ENCODE measurements at places on chromosomes 2 and 18.

- DNase-seq, result no peak
Observed at GRCh38 chr2:113133704-113134598, 6.6 kb downstream of the IL1RN start.

DNA sequence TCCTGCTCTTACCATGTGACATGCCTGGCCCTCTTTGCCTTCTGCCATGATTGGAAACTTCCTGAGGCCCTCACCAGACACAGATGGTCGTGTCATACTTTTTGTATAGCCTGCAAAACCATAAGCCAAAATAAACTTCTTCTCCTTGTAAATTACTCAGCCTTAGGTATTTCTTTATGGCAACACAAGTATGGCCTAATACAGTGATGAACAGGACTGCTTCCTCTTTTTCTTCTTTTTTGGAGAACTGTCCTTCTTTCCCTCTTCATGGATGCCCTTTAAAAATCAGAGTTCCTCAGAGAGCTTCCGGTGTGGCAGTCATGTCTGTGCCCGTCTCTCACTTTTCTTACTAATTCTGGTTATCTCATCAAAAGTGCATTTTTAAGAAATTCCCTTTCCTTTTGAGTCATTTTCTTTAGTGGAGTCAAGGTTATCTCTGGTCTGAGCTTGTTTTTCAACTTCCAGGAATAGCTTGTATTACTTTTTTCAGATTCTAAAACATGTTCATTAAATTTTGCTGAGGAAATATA lies 9.2 kb upstream of the IL1A start:
- DNase-seq, result no peak

DNA sequence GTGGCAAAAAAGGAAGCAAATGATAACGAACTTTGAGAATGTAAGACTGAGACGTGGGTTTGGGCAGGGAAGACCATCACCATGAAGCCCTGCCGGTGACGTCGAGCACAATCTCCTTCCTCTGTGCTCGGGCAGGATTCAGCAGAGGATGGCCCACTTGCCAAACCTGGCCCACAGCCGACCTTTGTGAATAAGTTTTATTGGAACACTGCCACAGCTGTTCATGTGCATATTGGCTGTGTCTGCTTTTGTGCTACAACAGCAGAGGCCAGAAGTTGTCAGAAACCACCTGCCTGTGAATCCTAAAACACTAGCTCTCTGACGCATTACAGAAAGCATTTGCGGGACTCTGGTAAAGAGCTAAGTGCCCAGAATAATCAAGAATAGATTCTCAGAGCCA lies 223.9 kb downstream of the MYT1L start:
- DNase-seq, result no peak

- DNase-seq, result no peak
Observed at GRCh38 chr2:226121046-226121738, 678.4 kb downstream of the IRS1 start.

- DNase-seq, result no peak
Observed at GRCh38 chr2:9497017-9497416, 22.7 kb downstream of the IAH1 start.

GRCh38 chr2:236550701-236551465 lies 18.7 kb upstream of the ACKR3 start:
- no peak for DNase-seq

DNA sequence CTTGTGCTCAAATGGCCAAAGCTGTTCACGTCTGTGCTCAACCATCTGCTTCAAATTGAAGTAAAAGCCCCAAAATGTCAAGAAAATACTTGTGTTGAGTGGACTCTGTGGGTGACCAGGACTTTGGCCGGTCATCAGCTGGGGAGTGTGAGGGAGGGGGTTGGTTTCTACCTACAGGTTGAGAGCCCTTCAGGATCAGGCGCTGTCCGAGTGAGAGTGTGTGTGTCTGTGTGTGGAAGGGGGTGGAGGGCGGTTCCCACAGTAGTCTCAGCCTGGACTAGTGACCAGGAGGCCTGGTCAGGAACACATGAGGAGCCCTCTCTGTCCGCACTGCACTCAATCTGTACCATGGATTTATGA lies 34.2 kb downstream of the ATOH8 start:
- no peak for DNase-seq

- no peak for DNase-seq
Observed at GRCh38 chr2:128446049-128446873, 127.6 kb upstream of the HS6ST1 start.

DNA sequence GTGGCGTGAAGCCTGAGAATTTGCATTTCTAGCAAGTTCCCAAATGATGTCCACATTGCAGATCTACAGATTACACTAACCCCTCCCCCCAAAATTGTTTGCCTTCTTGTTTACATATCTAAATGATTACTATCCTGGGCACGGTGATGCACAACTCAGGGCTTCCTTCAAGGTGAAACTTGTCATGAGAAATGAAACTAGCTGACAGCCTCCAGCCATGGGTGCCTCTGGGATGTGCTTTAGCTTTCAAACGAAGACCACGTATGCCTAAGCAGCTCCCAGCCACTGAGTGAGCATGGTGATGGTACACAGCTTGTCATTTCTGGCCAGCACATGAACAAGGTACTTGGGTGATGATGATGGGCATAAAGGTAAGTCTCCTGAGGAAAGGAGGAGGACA lies 464.8 kb upstream of the DDX18 start:
- DNase-seq, result no peak

DNA sequence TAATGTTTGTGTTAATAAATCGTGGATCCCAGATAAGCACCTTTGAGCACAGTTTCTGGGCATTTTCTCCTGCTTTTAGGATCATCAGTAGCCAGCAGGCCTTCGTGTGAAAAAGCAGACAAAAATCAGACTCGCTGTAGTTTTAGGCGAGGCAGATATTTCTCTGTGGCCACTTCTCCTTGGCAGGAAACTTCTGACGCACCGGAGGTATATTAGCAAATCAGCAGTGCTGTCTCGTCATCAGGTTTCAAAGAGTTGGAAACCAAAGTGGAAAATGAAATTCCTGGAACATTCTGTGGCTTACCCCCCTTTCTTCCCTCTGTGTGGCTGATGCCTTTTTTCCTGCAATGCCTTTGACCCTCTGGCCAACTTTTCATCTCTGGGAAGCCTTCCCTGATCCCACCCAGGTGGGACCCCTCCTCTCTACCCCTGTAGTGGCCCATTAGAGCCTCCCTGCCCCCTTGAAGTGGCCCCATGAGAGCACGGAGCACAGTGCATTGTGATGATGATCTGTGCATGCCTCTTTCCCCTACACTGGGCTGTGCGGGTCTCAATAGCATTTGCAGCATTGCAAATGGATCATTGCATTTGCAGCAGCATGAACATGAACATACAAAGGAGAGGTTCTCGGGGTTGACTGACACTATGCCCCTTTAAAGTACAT lies 93.3 kb downstream of the RNF144A start:
- no peak for DNase-seq

GRCh38 chr2:240565333-240566202 lies 2.7 kb upstream of the RNPEPL1 start:
- DNase-seq, result no peak

GRCh38 chr2:31475692-31476091 lies 61.1 kb upstream of the XDH start:
- DNase-seq, result no peak

GRCh38 chr2:212013626-212014025 lies 525.0 kb downstream of the ERBB4 start:
- no peak for DNase-seq

DNA sequence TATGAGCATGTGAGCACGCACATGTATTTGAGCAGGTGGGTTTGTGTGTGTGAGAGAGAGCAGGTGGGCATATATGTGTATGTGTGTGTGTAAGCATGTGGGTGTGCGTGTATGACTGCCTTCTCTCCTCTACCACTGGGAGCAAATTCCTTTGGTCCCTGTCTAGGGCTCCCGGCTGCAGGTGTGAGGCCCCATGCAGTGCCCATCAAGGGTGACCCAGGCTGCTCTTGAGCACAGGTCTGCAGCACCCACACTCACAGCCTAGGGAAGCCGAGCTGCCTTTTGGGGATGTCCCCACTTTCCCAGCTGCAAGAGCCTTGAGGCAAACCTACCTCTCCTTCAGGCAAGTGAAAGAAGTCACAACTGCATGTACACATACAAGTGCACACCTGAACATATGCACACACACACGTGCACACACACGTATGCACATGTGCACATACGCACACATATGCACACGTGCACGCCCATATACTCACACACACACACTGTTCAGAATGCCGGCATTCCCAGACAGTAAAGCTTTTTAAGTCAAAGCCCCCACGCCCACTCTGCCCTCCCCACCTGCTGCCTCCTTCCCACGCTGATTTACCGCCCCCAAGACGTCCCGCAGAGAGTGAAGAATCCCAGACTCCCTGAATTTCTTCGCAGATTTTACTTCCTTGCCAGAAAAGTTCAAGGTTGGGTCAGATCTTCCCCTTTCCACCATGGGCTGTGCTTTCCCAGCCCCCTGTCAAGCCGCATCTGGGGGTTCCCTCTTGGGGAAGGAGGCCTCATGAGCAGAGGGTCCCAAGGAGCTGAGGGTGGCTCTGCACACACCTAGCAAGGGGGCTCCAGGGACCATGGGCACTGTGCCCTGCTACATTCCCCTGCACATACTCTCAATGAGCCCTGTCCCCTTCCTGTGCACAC lies 170.6 kb downstream of the TWIST2 start:
- no peak for DNase-seq

GRCh38 chr2:172040311-172040710 lies 40.6 kb downstream of the METAP1D start:
- peak; percentile 97 for DNase-seq

GRCh38 chr2:69453475-69454129 lies 16.4 kb upstream of the NFU1 start:
- DNase-seq, result no peak

DNA sequence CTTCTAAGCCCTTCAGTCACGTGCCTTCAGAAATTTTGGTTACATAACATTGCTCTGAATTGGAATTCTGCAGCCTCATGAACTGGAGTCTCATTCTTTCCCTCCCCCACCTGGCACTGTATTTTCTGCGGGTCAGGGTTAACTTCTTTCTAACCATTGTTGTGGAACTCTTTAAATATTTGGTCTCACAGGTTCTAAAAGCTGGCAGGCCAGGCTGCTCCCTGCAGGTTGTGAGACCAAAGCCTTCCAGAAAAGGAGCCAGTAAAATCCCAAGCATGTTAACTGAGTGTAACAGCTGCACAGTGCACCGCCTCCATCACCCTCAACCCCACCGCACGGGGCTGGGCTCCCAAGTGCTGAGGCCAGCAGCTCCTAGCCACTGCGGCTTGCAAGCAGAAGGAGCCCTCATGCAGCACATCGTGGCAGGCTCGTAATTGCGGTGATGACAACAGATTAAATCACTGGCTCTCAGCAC lies 174.1 kb upstream of the ALPP start:
- DNase-seq, result no peak

- no peak for DNase-seq
Observed at GRCh38 chr2:145860083-145860482, 1340.2 kb upstream of the ZEB2 start.

DNA sequence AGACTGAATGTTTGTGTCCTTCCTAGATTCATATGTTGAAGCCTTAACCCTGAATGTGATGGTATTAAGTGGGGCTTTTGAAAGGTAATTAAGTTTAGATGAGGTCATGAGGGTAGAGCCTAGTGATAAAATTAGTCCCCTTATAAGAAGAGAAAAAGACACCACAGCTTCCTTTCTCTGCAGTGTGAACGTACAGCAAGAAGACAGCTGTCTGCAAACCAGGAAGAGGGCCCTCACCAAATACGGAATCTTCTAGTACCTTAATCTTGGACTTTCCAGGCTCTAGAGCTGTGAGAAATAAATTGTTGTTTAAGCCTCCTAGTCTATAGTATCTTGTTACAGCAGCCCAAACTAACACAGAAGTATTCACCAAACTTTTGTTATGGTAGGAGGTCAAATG lies 57.1 kb upstream of the CYTIP start:
- no peak for DNase-seq

All from SK-N-MC (cell line).